ENCODE measurements at places on chromosomes 3 and 15.

GRCh38 chr3:194713299-194714136 is 27.8 kb downstream of the FAM43A start:
- peak; percentile 24 for DNase-seq

DNA sequence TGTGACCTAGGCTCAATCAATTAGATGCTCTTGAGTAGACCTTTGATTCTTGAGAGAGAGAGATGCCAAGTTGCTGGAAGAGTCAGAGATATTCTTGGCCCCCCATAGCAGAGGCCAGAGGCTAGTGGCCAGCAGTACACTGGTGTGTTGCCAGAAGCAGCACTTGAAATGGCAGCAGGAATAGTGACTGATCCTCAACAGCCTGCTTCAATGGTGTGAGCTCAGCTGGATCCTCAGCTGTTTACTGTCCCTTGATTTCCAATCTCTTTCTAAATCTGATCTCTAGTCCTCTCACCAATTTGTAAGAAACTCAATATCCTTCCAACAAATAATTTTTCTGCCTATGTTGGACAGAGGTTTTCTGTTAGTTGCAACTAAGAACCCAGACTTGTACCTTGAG is 170.3 kb upstream of the CCDC54 start:
- no peak for DNase-seq

DNA sequence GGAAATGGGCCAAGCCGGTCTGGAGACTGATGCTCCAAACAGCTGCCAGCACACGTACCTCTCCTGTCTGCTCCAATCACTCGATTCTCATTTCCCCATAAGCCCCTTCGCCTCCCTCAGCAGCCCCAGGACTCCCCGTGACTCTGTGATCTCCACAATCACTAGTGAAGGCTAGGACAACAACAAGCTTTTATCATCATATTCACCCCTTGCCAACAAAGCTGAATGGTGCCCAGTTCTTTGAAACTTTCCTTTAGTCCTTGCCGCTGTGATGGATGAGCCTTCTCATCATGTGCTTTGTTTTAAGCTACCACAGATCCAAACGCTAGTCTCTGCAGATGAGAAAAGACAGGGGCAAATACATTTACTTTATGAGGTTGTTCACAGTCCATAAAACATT is 242.0 kb downstream of the SV2B start:
- no peak for DNase-seq

DNA sequence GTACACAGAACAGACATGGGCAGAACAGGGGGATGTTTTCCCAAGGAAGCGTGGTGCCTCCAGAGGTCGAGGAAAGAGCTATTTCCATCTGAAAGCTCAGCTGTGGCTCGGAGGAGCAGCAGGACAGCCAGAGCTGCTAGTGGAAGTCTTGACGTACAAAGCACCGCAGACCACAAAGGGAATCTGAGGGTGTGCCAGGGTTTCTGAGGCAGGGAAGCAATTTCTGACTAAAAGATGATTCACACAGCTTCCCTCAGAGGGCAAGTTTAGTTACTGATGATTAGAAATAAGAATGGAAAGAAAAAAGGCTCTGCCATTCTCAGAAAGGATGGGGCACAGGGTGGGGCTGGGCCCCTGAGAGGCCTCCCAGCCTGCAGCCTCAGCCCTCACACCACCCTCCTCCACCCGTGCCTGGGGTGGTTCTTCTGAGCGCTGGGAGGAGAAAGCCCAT is 45.8 kb upstream of the SEC13 start:
- peak; percentile 98 for DNase-seq

DNA sequence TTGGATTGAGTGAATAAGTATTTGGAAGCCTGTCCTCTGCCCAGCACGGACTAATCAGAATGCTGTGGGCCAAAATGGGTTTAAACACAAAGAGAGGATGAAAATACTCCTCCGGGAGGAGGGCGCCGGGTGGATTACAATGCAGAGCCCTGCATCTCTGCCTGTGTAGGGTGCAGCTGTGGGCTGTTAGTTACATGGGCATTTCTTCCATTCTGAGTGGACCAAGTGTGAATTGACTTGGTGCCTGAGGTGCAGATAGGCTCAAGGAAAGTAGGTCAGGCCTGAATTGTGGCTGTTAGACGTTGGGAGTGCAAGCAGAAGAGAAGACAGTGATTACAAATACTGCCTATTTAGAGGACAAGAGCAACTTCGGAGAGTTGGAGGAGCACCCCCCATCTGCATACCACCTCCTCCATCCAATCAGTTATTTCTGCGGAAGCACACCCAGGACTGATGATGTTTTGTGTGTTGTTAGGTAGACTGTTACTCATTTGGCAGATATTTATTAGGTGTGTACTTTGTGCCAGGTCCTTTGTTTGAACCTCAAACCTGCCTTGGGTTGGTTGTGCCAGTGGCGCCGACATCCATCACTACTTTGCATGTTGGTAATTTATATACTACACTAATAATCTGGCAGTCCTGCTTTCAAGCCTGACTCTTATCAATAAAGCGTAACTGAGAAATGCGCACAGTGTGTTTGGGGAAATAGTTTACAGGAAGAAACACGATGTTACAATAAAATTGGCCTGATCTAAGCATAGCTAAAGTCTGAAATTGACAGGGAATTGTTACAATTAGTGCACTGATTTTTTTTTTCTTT is 33.0 kb downstream of the PTPRG start:
- DNase-seq: no peak

DNA sequence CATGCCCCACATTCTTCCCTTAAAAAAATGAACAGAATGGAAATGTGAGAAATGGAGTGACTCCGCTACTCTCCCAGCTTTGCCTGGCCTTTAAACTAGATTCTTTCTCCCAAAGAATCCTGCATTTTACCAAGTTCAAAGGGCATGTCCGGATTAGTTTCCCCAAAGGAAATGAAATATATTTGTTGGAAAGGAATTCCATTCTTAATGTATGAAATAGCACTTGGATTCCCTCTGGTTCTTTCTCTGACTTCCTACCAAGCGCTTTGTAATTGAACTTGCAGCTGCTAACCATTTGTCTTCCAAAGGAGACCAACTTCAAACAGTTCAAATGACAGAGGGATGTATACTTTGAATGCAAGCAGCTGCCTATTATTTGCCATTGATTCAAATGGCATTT is 18.9 kb downstream of the MAP2K1 start:
- no peak for DNase-seq

- no peak for DNase-seq
Observed at GRCh38 chr3:152477422-152477821, 208.7 kb downstream of the MBNL1 start.

GRCh38 chr15:67501177-67501835 is 19.6 kb upstream of the C15orf61 start:
- DNase-seq: no peak

DNA sequence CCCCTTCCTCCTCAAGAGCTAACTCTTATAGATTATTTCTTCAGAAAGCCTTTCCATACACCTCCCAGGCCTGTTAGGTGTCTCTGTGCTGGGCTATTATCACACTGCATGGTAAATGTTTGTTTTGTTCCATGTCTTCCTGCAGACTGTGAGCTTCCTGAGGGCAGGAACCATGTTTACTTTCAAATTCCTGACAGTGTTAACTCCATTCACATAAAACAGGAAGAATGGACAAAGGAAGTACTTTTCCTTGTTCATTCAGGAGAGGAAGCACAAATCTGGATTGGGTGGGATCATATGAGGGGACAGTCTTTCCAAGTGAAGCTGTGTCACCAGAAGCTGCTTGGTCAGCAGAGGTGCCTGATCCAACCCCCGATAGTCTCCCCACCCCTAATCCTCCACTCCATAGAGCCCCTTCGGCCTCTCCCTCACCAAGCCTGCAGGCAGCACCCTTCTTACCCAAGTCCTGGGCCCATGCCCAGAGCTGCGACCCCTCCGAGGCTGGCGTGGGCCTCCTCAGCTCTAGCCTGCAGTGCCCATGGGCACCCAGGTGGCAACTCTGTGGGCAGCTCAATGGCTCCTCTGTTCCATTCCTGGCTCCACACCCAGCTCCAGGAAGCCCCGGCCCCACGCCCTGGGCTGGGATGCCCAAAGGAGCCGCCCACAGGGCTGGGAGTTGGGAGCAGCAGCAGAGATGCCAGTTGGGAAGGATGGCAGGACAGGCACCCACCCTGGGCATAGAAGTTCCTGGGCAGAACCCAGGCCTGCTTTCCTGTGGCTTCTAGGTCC is 6.9 kb downstream of the SHF start:
- no peak for DNase-seq

DNA sequence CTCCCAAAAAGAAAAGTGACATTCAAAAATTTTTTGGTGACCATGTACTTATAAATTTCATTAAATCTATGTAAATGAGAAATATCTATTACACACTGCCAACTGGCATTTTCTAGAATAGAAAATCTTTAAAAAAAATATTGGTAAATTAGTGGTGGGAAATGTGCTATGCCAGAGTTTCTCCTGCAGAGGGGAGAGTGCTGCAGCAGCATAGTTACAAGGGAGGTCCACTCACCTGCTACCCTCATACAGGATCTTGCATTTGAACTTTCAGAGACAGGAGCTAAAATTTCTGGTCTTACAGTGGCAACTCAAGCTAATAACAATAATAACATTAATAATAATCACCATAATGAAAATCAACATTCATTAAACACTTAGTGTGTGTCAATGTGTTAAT is 459.6 kb downstream of the NSUN3 start:
- no peak for DNase-seq

All from NCI-H226 (cell line).